ENCODE measurements at places on chromosomes 13 and 19. TPM values are rescaled to one million over a fixed set of nuclear protein-coding genes. Genes with fewer than 3 reads are reported as not detected.

Gene CGB8
- not detected for total RNA-seq

Gene ZNF628
- 8.6 TPM for total RNA-seq

Gene ELAVL3
- not detected for total RNA-seq

- no peak for DNase-seq
- no peak overlapping the region for H3K4me3 ChIP-seq
- H3K36me3 ChIP-seq: peaks cover 8% of the 10 kb centered on the region
- H3K27me3 ChIP-seq: no peaks in the 10 kb centered on the region
- H3K27ac ChIP-seq: no peak overlapping the region
Observed at GRCh38 chr13:72963762-72964161, 95.0 kb upstream of the KLF5 start.

Gene ONECUT3
- total RNA-seq: not detected

GRCh38 chr19:17648097-17648660, 40.0 kb downstream of the UNC13A start:
- H3K27ac ChIP-seq: no peak overlapping the region
- no peak for DNase-seq
- no peaks in the 10 kb centered on the region for H3K36me3 ChIP-seq
- no peaks in the 10 kb centered on the region for H3K4me1 ChIP-seq
- H3K4me3 ChIP-seq: no peak overlapping the region

Gene GPR18
- total RNA-seq: 8.4 TPM

DNA sequence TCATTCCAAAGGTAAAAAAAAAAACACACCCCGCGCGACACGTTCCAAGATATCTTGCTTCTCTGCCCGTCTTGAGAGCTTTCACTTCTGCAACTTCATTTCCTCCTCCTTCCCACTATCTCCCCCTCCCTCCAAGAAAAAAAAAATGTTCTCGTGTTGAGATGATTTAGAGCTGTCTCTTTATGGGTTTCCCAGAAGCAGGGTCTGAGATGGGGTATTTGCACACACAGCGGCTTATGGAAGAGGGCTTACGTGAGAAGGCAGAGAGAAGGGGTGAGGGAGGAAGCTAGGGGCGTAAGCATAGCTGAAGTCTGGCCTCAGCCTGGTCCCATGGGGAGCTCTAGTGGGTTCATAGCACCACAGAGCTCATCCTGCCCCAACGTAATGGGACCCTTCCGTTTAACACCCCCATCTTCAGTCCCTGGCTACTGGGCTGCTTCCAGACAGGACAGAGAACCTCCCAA, 31.3 kb upstream of the USE1 start:
- H3K27ac ChIP-seq: peak overlapping the region; percentile 91
- no peaks in the 10 kb centered on the region for H3K27me3 ChIP-seq
- H3K4me3 ChIP-seq: peak overlapping the region; percentile 77
- H3K36me3 ChIP-seq: peaks cover 56% of the 10 kb centered on the region

GRCh38 chr13:23146006-23146405, 34.8 kb upstream of the SGCG start:
- H3K27me3 ChIP-seq: no peaks in the 10 kb centered on the region
- H3K36me3 ChIP-seq: no peaks in the 10 kb centered on the region
- no peaks in the 10 kb centered on the region for H3K4me1 ChIP-seq
- H3K4me3 ChIP-seq: no peak overlapping the region
- no peak overlapping the region for H3K27ac ChIP-seq

GRCh38 chr13:20099319-20099718, 61.5 kb downstream of the GJA3 start:
- H3K4me3 ChIP-seq: no peak overlapping the region
- no peak for DNase-seq
- H3K27me3 ChIP-seq: peaks cover 43% of the 10 kb centered on the region

- H3K4me1 ChIP-seq: peaks cover 9% of the 10 kb centered on the region
- H3K27ac ChIP-seq: no peak overlapping the region
- H3K27me3 ChIP-seq: no peaks in the 10 kb centered on the region
- no peak for DNase-seq
- H3K36me3 ChIP-seq: peaks cover 27% of the 10 kb centered on the region
- H3K4me3 ChIP-seq: no peak overlapping the region
Observed at GRCh38 chr19:16435238-16435917, 36.4 kb downstream of the EPS15L1 start.

DNA sequence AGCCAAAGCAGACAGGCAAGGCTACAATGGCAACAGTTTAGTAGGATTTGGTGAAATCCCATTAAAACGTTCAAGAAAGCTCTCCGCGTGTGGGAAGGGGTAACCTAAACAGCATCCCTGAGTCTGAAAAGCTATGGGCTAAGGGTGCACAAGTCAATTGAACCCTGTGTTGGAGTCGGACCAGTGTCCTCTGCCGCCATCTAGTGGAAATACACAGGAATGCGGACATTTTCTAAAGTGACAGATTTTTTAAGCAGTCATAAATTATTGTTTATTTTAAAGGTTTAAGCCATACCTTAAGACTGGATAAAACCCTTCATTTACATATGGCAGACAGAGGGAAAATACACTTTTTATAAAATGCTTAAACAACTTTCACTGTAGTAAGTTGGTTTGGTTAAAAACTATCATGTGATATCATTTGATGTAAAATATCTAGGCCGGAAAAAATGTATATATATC, 26.5 kb upstream of the LSM14A start:
- H3K4me3 ChIP-seq: no peak overlapping the region
- no peaks in the 10 kb centered on the region for H3K36me3 ChIP-seq
- H3K4me1 ChIP-seq: no peaks in the 10 kb centered on the region
- peaks cover 3% of the 10 kb centered on the region for H3K27me3 ChIP-seq
- H3K27ac ChIP-seq: no peak overlapping the region

DNA sequence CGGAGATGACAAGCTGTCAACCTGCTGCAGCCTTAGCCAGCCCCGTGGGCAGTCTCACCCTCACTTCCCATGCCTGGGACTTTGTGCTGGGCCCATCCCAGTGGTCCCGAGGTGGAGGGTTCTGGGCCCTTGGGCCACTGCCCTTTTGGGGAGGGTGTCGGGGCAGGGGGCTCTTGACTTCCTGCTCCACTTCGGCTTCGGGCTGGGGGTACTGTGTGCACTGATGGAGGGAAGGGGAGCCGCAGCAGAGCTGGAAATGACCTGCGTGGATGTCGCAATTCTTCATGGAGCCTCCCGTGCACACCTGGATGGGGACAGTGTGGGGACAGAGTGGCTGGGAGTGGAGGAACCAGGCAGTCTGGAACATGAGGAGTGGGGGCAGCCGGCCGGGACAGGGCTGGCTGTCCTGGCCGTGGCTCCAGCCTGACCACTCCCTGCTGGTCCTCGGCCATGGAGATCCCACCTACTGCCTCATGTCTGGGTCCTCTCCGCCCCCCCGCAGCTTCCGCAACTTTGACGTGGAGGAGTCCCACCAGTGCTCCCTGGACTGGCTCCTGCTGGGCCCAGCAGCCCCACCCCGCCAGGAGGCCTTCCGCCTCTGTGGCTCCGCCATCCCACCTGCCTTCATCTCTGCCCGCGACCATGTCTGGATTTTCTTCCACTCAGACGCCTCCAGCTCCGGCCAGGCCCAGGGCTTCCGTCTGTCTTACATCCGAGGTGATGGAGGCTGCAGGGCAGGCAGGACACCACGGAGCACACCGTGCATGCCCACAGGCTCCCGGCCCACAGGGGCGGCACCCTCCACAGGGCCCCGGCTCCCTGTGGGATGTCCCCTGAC, 10.2 kb downstream of the LRP3 start:
- no peaks in the 10 kb centered on the region for H3K4me1 ChIP-seq
- H3K36me3 ChIP-seq: no peaks in the 10 kb centered on the region
- H3K27me3 ChIP-seq: no peaks in the 10 kb centered on the region
- DNase-seq: no peak
- no peak overlapping the region for H3K4me3 ChIP-seq
- H3K27ac ChIP-seq: no peak overlapping the region

DNA sequence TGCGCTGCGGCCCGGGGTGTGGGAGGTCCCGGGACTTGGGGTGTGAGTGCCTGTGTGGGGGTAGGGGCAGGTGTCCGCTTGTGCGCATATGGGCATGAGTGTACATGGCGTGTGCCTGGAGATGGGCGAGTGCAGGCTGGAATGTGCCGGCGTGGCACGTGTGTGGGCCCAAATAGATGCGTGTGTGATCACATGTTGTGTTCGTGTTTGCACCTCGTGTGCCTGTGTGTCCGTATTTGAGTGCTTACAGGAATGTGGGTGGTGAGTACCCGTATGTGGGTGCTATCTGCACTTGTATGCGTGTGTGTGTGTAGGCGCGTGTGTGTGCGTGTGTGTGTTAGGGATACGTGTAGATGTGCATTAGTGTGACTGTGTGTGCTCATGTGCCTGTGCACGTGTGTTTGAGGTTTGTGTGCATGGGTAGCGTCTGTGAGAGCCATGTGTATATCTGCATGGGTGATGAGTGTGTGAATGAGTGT, 3.4 kb downstream of the ZNF536 start:
- H3K4me1 ChIP-seq: no peaks in the 10 kb centered on the region
- H3K36me3 ChIP-seq: no peaks in the 10 kb centered on the region
- peaks cover 31% of the 10 kb centered on the region for H3K27me3 ChIP-seq

DNA sequence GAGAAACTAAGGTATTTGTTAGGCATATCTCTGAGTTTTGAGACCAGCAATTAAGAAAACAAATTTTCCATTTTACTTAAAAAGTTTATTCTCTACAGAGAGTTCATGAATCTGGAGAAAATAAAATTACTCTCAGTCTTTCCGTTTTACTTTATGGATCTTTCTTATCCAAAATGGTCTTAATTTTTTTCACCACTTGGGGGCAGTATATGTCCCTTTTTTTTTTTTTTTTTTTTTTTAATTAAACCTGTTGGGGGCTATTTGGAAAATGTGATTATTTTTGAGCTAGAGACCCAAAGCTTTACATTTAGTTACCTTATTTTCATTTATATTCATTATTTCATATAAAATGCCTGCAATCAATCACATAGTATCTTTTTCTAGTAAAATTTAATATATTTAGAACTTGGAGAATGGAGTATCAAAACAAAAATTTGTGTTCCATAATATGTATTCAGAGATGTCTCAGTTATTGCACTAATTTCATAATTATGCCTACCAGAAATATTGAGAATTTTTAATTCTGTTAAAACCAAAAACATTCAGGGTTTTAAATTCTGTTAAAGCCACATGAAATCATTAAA, 27.1 kb downstream of the PIBF1 start:
- H3K27me3 ChIP-seq: no peaks in the 10 kb centered on the region
- no peak overlapping the region for H3K4me3 ChIP-seq
- peaks cover 42% of the 10 kb centered on the region for H3K36me3 ChIP-seq
- no peak overlapping the region for H3K27ac ChIP-seq
- DNase-seq: no peak

Gene CCL25
- not detected for total RNA-seq

Gene UBE2M
- 142 TPM for total RNA-seq

Gene METTL21C
- total RNA-seq: not detected

DNA sequence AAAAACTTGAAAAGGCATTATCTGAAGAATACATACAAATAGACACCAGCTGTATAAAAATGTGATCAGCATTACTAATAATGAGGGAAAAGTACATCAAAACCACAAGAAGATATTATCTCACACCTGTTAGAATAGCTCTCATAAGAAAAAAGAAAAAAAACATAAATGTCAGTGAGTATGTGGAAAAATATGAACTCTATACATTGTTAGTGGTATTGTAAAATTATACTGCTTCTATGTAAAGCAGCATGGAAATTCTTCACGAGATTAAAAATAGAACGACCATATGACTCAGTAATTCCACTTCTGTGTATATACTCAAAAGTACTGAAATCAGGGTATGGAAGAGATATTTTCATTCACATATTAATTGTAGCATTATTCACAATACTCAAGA, 1146.4 kb downstream of the SLITRK5 start:
- DNase-seq: no peak
- no peaks in the 10 kb centered on the region for H3K4me1 ChIP-seq
- no peak overlapping the region for H3K4me3 ChIP-seq
- no peaks in the 10 kb centered on the region for H3K27me3 ChIP-seq
- no peaks in the 10 kb centered on the region for H3K36me3 ChIP-seq

- peaks cover 41% of the 10 kb centered on the region for H3K4me1 ChIP-seq
- H3K27me3 ChIP-seq: peaks cover 58% of the 10 kb centered on the region
- no peak overlapping the region for H3K4me3 ChIP-seq
- no peak overlapping the region for H3K27ac ChIP-seq
- DNase-seq: no peak
Observed at GRCh38 chr13:51829568-51829899, 15.4 kb downstream of the TMEM272 start.

DNA sequence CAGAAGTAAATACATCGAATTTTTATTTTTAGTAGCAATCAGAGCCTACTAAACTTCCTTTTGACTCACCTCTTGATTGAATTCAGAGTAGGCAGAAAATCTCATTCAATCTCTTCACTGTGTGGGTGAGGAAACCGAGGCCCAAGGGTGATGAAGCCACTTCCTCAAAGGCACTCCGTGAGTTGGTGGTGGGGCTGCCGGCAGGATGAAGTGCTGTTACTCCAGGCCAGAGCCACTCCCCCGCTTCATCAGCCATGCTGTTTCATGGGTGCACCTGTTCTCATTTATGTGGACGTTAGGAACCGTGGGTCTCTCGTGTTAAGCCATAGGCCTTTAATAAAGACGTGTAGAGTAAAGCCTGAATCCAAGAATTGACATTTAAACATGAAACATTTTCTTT, 13.2 kb downstream of the ING1 start:
- peaks cover 10% of the 10 kb centered on the region for H3K36me3 ChIP-seq
- peaks cover 14% of the 10 kb centered on the region for H3K4me1 ChIP-seq
- H3K27ac ChIP-seq: no peak overlapping the region
- peak; percentile 31 for DNase-seq
- peak overlapping the region; percentile 14 for H3K4me3 ChIP-seq

DNA sequence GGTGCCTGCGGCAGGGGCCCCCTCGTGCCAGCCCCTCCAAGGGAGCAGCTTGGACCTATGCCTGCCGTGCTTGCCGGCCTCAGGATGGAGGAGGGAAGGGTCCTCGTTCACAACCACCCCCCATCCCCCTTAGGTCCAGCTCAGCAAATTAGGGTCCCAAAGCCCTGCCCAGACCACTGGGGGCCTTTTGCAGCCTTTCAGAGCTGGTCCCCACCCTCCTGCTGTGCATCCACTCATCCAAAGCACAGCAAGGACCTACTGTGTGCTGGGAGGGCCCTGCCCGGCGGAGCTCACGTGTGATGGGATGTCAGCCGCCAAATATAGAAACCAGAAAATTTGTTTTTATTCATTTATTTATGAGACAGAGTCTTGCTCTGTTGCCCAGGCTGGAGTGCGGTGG, 16.5 kb upstream of the SLC7A10 start:
- no peak for DNase-seq
- no peaks in the 10 kb centered on the region for H3K4me1 ChIP-seq
- H3K27ac ChIP-seq: no peak overlapping the region
- H3K36me3 ChIP-seq: no peaks in the 10 kb centered on the region

Gene MEDAG
- total RNA-seq: not detected

DNA sequence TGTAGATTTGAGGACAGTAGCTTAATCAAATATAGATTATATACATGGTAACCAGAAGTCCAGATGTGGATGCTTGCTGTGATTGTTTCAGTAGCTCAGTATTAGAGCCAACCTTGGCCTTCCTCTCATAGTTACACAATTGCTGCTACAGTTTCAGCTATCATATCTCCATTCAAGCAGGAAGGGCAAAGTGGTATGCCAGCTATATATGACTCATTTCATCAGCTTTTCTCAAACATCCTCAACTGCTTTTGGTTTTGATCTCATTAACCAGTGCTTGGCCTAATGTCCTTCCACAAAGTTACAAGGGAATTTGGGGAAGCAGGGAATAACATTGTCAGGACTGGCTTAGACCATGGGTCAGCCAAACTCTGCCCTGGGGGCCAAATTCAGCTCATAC, 73.0 kb upstream of the MAB21L1 start:
- no peaks in the 10 kb centered on the region for H3K4me1 ChIP-seq
- no peaks in the 10 kb centered on the region for H3K27me3 ChIP-seq
- H3K4me3 ChIP-seq: no peak overlapping the region
- DNase-seq: no peak
- no peak overlapping the region for H3K27ac ChIP-seq
- no peaks in the 10 kb centered on the region for H3K36me3 ChIP-seq

- H3K36me3 ChIP-seq: peaks cover 2% of the 10 kb centered on the region
- no peak overlapping the region for H3K27ac ChIP-seq
- H3K27me3 ChIP-seq: no peaks in the 10 kb centered on the region
- peaks cover 11% of the 10 kb centered on the region for H3K4me1 ChIP-seq
Observed at GRCh38 chr19:46892252-46893179, 31.7 kb downstream of the ARHGAP35 start.

Measured in activated T-helper 2 cell treated with anti-CD3 and anti-CD28 coated beads, Interferon-gamma antibody, Interleukin-2, Interleukin-4, amounts not matched to agents 10 μg/mL and 5 μg/mL and 100 μg/mL, durations not matched to agents 14 hours and 24 hours and 36 hours (primary cell).